ENCODE measurements at places on chromosomes 6 and 20.

DNA sequence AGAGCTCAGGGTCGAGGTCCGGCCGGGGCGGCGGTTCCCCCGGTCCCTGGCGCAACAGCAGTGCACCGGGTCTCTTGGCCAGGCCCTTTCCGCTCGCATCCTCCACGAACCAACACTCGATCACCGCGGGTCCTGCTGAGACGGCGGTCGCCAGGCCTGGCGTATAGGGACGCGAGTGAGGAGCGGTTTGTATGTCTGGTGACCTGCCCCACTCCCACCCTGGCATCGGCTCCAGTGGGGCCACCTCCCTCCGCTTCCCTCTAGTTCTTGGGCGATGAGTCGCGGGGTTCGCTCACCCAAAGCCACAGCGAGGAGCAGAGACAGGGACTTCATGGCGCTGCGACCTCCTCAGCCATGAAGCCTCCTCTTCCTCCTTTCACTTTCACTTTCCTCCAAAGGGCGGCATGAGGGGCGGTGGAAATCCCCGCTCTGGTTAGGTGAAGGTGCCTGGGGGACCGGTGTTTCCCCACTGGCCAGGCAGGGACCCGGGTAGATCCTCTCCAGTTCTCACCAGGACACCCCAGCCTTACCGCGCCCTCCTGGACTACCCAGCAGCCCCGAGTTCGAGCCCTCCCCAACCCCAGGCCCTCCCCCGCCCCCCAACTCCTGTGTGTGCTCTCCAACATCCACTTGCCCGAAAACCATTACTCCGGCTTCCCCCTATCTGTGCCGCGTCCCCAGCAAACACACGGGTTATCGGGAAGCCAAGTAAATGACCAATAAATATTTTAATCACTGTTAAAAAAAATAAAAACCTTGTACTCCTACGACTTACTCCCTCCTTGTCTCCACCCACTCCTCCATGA is at the start of gene TAPBP:
TAPBP (minus strand) TSS at position 370 of the 806 bp plus-strand sequence; CDS start at position 333, 37 bp downstream.
- DNase-seq, result peak; percentile 48

DNA sequence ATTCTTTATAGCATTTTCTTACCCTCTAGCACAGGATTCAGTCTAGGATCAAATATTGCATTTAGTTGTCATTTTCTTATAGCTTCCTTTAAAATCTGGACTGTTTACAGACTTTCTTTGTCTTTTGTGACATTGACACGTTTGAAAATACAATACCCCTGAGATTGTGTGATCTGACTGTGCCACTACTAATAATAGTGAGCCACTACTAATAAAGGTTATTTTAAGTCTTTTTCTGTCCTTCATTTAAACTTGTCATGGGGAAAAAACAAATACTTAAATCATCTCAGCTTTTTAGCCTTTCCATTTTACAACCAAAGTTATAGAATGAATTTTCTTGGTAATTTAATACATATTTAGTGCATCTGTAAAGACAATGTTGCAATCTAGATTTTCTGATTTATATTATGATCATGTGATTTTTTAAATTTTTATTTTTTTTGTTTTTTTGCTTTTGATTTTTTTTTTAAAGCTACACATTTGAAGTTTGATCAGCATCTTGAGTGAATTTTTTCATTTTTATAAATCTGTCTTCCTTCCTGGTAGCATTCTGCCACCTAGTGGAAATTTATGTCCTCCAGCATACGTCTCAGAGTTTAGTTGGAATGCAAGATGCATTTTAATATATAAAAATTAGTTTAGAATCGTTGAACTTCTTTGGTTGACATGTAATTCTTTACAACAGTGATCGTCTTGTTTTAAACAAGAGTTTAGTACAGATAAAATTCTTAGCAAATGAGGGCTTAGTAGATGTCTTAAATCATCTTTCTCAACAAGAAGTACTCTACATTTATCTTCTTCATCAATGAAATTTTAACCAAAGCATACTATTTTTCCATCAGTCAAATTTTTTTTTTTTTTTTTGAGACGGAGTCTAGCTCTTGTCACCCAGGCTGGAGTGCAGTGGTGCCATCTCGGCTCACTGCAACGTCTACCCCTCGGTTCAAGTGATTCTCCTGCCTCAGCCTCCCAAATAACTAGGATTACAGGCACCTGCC is 119.4 kb downstream of the NCOA3 start:
- peak; percentile 49 for DNase-seq

GRCh38 chr20:16926626-16927430 is 178.7 kb downstream of the OTOR start:
- no peak for DNase-seq

DNA sequence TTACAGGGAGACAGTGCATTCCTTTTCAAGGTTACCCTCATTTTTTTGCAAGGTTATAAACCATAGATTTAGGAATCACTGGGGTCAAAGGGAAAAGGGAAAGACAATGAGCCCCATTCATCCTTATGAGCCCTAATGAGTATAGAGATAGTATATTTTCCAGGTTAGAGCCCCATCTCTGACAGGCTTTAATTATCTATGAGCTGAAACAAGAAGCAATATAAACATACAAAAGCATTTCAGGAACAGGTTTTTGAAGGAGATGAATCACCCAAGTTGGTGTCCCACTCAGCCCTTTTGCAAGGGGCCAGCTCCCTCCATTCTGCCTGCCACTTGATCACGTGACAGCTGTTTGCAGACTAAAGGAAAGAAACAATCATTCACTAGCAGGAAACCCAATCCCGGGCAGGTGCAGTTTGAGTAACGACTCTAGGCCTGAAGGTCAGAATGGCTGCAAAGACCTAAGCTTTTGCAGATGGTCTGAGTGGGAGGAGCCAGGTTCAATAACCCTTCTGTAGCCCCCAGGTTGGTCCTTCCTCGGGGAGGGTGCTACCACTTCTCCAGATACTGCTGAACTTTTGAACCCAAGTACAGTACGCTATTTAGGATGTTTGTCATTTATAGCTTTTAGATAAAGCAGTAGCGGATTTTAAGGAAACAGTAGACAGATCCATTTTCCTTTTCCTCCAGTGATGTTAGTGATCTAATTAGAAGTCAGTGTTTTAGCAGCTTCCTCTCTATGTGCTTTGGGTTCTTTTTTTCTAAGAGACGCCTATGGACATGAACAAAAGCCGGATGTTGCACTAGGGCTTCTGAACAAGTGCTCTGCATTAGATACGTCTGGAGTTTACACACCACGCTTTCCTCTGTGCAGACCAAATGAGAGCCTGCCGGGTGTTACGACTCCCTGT is 253.2 kb downstream of the SOX4 start:
- peak; percentile 86 for DNase-seq

- no peak for DNase-seq
Measured at GRCh38 chr6:37826188-37826587, 6.7 kb downstream of the ZFAND3 start.

DNA sequence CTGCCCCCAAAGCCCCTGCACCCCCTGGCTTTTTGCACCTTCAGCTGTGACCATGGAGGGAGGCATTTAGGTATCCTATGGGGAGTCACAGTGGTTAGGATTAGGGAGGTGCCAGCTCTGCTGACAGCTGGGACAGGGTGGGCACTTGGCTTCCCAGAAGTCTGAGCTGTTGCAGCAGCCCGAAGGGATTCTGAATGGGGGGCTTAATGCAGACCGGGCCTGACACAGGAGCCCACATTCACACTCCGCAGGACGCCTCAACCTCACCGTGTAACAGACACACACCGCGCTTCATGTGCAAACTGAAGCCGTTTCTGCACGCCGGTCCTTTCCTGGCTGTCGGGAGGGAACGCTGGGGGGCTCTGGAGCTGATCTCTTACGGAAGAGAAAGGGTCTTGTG is 1.9 kb downstream of the EBF4 start:
- no peak for DNase-seq

- DNase-seq, result no peak
Measured at GRCh38 chr6:38676236-38676973, 26.5 kb downstream of the GLO1 start.

DNA sequence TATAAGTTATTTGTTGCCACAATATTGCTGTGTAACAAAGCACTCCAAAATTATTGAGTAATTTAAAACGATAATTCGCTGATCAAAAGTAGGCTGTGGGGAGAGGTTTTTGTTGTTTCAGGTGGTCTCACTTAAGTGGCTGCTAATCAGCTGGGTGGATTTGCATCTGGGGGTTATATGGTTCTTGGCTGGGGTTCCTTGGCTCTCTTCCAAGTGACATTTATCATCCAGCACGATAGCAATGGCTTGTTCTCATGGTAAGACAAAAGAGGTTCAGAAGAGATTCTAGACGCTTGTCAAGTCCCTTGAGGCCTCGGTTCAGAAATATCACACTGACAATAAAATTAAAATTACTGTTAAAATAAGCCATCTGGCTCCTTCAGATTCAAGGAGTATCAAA is 1648.8 kb downstream of the GRIK2 start:
- no peak for DNase-seq

DNA sequence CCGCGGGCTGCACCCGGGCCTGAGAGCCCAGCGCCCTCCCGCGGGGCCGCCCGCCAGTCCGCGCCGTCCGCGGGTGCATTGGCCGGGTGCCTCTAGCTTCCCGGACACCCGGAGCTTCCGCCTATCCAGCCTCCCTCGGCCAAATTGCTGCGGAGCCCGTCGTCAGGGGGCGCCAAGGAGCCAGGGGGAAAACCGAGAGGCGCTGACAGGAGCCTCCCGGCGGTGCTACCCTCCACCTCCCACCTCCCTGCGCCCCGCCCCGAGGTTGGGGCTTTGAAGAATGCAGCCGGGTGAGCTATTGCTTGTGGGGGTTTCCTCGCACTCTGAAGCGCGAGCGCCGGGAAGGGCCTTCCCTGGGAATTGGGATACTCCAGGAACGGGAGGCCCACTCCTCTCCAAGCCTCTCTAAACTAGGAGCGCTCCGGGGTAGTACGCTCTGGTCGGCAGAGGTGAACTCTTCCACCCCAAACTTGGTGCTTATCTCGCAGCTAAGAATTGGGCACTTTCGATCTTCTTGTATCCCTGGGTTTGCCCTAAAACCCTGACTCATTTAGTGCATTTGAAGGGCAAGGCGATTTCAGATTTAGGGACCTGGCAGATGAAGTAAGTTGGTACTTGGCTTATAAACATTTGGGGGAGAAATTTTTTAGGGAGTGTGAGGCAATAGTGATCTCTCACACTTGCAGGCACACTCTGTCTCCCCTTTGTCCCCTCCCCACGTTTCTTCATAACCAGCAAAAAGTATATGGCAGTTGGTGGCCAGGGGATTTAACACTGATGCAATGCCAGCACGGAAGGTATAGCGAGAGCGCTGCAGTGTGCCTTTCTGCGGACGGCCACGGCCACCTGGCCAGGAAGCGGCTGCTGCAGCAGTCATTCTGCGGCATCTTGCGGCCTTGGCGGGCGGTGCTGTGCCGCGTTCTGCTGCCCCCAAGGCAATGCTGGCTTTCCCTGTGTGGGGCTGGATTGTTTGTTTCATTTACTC is 556 bp downstream of the BEND6 start:
- peak; percentile 80 for DNase-seq

DNA sequence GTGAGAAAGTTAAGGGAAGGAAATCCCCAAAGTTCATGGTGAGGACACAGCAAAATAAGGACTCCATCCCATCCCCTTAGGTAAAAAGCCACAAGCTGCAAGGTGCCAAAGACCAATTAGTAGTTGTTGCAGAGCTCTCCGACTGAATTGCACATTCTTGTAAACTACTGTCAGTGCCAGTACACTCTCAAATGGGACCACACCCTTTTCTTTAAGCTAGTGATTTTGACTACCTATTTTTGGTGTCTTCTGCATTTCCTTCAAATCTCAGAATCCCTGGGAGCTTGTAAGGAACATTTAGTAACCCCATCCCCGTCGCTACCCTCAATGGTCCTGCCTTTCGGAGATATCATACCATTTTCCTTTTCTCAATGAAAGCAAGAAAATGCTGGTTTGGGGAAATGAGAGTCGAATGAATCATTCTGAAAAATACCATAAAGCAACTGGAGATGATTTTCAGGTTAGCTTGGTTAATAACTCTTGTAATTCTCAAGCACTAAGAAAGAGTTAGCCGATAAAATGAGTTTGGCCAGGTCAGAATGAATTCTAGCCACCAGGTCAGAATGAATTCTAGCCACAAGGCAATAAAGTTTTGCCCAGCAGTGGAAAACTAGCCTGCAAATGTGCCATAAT is 5.2 kb upstream of the HMGN3 start:
- DNase-seq, result no peak

- DNase-seq, result peak; percentile 71
Measured at GRCh38 chr20:36491901-36492617, 49.3 kb upstream of the MYL9 start.

GRCh38 chr6:157538168-157538567 is 157.2 kb downstream of the ZDHHC14 start:
- no peak for DNase-seq

DNA sequence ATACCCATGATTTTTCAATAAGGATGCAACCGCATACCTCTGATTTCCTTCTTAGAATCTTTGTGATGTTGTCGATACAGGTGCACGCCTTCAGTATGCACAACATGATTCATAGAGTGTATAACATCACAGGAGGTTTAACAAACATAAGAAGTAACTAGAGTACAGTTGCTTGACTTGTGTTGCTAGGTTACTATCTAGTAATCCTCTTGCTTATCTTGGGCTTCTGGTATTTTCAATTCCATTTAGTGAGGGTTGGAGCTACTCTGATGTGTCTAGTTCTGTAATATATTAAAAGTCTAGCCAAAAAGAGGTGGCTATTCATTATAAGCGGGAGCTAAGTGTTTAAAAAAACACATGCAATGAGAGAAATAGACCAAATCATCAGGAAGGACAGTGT is 85.5 kb upstream of the TENT5A start:
- DNase-seq, result no peak

DNA sequence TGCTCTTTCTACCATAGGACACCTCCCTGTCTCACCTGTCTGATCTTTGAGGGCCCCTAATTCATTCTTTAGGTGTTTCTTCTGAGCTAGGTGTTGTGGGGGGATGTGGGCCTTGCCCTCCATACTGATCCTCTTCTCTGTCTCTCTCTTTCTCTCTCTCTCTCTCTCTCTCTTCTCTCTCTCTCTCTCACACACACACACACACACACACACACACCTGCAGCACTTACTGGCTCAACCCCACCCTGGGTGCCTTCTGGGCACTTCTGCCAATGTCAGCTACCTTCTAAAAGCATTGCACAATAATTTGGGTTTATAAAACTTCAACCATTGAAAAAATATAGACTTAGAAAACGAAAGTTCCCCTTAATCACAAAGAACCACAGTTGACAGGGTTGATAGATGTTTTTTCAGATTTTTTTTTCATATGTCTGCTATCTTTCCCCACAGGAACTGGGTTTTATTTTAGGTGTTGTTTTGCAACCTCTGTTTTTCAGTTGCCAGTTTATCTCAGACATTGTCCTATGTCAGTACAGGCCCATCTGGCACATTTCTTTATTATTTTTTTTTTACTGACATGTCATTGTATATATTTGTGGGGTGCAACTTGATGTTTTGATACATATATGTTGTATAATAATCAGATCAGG is 28.1 kb downstream of the PKIG start:
- DNase-seq, result peak; percentile 83

DNA sequence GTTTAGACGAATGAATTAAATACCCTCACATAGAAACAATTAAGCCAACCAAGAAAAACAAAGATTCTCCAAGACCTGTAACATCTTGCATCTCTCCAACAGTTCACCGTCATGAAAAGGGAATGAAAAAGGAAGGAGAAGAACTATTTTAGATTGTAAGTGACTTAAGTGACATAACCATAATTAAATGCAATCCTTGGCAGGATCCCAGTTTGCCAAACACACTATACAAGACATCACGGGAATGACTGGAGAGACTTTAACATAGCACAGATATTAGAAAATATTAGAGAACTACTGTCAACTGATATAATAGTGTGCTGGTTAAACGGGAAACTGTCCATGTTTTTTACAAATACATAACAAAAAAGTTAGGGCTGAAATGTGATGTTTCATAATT is 22.2 kb downstream of the EPB41L2 start:
- no peak for DNase-seq
